Stimulated activated naive CD8-positive, alpha-beta T cell treated with anti-CD3 and anti-CD28 coated beads, Interleukin-15, Interleukin-2, amounts not matched to agents 100 U/mL and 50 U/mL, for 24 hours (primary cell): ENCODE measurements at places on chromosomes 7 and 10.

GRCh38 chr10:28796606-28797512 lies 119.5 kb downstream of the BAMBI start:
- DNase-seq = no peak

- DNase-seq = peak; percentile 58
Observed at GRCh38 chr7:139104091-139104450, 5.4 kb downstream of the ZC3HAV1 start.

GRCh38 chr7:103075337-103075918 lies 488 bp downstream of the ARMC10 start:
- DNase-seq = peak; percentile 85

GRCh38 chr10:123191886-123192285 lies 37.7 kb downstream of the BUB3 start:
- no peak for DNase-seq

DNA sequence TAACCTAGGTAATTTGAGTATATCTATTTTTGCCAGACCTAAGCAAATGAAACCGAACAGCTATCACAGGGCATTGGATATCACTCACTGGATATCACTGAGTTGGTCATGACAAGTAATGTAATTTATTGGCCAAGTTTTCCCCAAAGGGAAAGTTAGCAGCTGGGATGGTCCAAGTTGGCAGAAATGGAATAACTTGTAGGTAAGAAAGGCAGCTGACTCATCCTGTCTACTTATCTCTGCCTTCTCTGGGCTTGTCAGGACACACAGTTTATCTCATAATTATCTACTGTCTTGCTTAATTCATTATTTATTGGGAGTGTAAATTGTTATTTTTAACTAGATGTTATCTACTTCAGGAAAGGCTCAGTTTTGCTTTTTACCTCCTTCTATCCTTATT lies 502.0 kb upstream of the DPP6 start:
- no peak for DNase-seq

DNA sequence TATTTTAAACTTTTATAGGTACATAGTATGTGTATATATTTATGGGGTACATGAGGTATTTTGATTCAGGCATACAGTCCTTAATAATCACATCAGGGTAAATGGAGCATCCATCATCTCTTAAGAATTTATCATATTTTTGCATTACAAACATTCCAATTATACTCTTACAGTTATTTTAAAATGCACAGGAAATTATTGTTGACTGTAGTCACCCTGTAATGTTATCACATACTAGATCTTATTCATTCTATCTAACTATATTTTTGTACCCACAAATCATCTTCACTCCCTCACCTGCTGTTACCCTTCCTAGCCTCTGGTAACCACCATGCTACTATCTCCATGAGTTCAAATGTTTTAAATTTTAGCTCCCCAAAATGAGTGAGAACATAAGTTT lies 56.3 kb upstream of the FAM3C start:
- no peak for DNase-seq

- no peak for DNase-seq
Observed at GRCh38 chr10:114138581-114138980, 35.4 kb downstream of the CCDC186 start.

GRCh38 chr10:37495415-37495814 lies 362.0 kb downstream of the ZNF248 start:
- no peak for DNase-seq

GRCh38 chr10:71487726-71488125 lies 91.0 kb downstream of the CDH23 start:
- DNase-seq = no peak
